ENCODE measurements at places on chromosomes 11 and 22.

GRCh38 chr11:35539781-35540281, 14.4 kb upstream of the PAMR1 start:
- no peak for DNase-seq

DNA sequence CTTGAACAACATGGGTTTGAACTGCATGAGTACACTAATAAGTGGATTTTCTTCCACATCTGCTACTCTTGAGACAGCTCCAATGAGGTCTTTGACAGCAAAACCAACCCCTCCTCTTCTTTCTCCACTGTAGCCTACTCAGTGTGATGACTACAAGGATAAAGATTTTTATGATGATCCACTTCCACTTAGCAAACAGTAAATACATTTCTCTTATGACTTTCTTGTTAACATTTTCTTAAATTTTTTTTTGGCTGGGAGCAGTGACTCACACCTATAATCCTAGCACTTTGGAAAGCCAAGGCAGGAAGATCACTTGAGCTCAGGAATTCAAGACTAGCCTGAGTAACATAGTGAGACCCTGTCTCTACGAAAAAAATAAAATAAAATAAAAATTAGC, 9.9 kb upstream of the EIF4G2 start:
- DNase-seq: no peak

GRCh38 chr11:102994105-102994504, 38.6 kb upstream of the MMP13 start:
- DNase-seq: no peak

GRCh38 chr11:20618083-20618482, 18.7 kb downstream of the SLC6A5 start:
- DNase-seq: no peak

GRCh38 chr11:76459299-76459698, 14.5 kb downstream of the EMSY start:
- DNase-seq: no peak

GRCh38 chr22:29380856-29381255, 7.5 kb downstream of the AP1B1 start:
- no peak for DNase-seq

GRCh38 chr11:114562166-114562916, 2.7 kb upstream of the NXPE1 start:
- DNase-seq: no peak

- DNase-seq: no peak
These were observed 70.4 kb downstream of the RCN1 start for GRCh38 chr11:32161293-32161692.
